ENCODE measurements at places on chromosomes 16 and 17. TPM values are rescaled to one million over a fixed set of nuclear protein-coding genes. Genes with fewer than 3 reads are reported as not detected.

DNA sequence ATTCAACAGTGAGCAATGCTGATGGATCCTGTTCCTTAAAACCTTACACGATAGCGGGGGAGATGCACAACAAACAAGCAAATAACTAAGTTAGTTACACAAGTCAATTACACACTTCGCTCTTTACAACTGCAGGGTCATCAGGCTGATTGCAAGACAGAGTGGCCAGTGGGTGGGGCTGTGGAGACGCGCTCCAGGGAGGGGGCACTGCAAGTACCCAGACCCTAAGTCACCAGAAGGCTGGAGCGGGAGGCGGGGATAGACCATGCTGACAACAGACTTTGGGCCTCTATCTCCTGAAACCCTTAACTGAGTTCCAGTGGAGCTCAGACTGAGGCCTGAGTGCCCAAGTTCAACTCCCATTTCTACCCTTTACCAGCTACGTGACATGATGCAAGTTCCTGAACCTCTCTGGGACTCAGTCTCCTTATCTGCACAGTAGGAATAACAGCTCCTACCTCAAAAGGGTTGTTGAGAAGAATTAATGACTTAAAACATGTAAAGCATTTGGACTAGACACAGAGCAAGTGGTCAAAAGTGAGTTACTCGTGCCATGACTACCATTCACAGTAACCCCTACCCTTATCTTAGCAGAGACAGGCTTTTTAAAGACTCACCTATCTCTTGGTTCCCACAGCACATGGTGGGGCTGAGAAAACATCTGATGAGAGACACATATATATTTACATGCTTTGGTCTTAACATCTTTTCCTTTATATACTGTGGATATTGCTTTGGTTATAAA is 10.4 kb downstream of the CPPED1 start:
- DNase-seq, result no peak

- no peak for DNase-seq
Observed at GRCh38 chr16:27462200-27462845, 60.3 kb downstream of the IL21R start.

DNA sequence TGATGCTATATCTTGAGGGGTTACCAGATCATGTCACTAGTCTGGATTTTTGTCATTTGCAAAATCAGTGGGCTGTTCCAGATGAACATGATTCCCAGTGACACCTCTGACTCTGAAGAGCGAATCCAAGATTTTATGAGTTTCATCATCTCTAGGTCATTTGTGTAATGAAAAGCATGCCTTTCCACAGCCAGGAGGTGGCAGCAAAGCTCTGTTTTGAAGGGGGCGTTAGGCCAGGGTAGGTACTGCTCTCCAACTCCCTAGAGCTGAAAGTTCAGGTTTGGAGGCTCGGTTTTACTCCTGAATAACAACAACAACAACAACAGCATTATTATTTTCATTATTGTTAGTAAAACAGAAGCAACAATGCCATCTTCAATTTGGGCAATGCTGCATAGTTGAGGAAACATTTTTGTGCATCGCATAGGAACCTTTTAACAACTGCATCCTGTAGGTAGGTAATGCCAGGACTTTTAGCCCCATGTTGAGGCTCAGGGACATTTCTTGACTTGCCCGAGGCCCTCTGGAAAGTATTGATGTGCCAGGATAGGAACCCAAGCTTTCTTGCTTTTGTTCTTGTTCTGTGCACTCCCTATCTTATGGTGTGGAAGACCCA is 77.0 kb downstream of the MYH13 start:
- DNase-seq, result no peak

GRCh38 chr17:78247304-78247703 is 15.9 kb downstream of the TMEM235 start:
- DNase-seq, result no peak

DNA sequence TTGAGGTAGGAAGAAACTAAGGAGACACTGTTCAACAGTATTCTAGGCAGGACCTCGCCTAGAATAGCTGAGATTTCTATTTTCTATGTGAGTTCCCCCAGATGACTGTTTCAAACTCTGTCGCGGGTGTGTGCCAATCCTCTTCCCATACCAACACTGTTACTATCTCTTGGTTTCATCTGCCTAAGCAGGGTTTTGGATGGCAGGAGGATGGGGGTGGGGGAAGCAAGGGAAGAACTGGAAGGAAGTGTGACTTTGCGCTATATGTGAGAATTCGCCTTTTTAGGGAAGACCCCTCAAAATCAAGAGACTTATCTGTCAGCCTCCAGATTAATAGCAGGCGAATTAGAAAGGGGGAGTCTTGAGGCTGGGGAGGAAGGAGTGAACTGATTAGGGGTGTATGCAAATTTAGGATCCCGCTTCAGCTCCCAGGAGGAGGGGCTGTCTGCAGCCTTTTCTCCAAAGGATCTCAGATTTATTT is 521 bp upstream of the G6PC3 start:
- DNase-seq, result no peak

DNA sequence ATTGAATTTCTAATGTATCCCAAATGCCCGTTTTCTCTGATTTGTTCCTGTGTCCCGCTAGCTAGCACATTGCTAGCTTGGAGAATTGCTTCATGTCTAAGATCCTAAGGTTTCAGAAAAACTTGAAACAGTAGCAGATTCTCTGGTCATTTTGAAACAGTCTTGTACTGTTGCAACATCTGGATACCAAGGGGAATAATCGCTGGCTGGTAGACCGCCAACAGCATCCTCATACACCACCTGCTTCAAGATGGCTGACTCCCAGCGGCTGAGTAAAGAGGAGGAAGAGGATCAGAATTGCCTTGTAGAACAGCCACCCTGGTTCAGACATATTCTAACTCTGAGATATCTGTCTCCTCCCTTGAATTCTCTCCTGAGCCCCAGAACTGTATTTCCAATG is 226.7 kb upstream of the ELAC2 start:
- no peak for DNase-seq

DNA sequence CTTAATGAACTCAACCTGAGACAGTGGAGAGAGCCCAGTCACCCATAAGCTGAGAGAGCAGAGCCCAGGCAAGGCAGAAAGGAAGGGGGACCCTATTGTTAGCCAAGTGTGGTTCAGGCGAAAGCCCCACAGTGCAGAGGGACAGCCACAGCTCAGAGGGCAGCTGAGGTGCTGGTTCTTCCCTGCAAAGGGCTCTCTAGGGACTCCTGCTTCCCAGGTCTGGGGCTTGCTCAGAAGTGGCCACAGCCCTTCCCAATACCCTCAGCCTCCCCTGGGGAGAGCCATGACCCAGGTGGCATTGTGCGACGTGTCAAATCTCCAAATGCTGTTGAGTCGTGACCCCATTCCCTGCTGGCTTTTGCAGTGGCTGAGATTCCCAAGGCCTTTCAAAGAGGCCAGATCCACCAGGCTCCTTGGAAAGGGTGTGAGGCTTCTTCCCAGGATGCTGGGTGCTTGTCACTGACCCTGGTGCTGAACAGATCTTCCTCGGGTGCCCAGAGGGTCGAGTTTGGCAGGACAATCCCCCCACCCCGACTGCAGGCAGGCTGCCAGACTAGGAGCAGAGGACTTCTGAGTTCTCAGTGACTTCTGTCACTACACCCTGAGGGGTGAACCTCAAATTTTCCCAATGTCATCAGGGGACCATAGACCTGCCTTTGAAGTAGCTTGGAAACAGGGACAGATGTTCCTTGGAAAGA is 2.5 kb upstream of the CCL17 start:
- DNase-seq, result no peak

DNA sequence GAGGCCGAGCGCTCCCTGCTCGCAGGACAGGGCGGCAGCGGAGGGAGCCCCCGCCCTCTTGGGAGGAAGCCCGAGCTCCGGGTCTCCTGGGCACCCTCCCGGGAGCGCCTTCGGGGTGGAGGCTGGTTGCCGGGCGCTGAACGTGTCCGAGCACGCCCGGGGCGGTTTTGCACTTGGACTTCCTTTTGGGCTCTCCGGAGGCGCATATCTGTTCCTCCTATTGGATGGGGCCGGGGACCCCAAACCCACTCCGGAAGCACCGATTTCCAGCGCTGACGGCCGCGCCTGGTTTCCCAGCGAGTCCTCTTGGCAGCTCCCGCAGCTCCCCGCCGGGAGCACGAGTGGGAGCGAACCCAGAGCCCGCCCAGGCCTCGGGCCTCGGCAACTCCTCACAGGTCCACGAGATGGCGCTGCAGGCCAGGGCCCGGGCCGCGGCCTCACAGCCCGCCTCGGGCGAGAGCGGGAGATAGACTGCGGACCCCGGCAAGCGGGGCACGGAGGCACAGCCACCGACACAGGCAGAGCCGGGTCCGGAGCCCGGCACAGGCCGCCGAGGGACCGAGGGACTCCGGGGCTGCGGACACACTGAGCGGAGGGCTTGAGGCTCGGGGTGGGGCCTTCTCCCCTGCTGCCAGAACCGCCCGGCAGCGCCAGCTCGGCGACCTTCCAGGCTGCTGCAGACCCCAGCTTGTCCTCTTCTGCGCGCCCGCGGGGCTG is 12.7 kb downstream of the TBX2 start:
- DNase-seq, result no peak

DNA sequence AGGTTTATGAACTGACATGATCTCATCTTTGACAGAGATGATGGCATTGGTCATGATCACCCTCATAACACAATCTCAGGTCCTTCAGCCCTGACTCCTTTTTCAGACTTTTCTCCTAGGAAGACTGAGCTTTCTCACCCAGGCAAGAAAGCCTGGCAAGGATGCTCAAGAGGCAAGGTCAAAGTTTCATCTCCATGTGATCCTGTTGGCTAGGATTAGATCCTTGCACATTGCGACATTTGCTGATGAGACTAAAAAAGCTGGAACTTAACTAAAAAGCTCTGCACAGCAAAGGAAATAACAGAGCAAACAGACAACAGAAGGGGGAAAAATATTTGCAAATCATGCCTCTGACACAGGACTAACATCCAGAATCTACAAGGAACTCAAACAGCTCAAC is 444.1 kb upstream of the PSMD7 start:
- no peak for DNase-seq

GRCh38 chr17:45201457-45201856 is 20.2 kb upstream of the FMNL1 start:
- no peak for DNase-seq

GRCh38 chr17:14361470-14361869 is 60.6 kb downstream of the HS3ST3B1 start:
- DNase-seq, result no peak

DNA sequence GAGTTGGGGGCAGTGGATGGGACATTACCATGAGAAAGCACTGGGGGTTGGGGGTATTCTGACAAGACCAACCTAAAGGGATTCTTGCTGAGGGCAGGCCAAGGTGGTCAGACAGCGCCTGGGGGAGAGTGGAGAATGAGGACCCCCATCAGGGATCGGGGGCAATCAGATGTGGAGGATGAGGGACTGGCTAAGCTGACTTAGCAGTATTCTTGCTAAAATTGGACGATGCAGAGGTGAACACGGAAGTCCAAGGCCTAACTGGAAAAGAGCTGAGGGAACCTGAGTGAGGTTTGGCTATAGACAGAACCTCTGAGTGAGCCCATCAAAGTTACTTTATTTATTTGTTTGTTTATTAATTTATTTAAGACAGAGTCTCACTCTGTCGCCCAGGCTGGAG is 9.2 kb downstream of the QPRT start:
- DNase-seq, result no peak

DNA sequence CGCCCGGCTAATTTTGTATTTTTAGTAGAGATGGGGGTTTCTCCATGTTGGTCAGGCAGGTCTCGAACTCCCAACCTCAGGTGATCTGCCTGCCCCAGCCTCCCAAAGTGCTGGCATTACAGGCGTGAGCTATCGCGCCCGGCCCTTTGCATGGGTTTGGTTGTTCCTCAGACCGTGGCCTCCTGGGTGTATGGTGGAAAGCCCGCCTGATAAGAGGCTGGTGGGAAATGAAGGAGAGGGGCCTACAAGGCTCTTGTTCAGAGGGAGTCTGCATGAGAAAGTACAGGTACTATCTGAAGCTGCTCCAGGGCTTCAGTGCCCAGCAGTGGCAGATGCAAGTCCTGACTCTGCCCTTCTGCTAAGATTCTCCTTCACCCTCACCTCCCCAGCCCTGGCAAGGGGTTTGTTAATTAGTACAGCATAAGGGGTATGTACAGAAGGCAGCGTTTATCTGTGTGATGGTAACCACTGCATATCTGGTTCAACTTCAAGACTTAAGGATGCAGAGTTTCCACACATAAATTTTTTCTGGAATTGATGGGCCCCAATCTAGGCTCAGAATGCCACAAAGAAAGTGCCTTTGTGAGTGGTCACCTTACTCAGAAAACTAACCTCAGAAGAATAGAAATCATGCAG is 24.2 kb downstream of the GRB7 start:
- no peak for DNase-seq

DNA sequence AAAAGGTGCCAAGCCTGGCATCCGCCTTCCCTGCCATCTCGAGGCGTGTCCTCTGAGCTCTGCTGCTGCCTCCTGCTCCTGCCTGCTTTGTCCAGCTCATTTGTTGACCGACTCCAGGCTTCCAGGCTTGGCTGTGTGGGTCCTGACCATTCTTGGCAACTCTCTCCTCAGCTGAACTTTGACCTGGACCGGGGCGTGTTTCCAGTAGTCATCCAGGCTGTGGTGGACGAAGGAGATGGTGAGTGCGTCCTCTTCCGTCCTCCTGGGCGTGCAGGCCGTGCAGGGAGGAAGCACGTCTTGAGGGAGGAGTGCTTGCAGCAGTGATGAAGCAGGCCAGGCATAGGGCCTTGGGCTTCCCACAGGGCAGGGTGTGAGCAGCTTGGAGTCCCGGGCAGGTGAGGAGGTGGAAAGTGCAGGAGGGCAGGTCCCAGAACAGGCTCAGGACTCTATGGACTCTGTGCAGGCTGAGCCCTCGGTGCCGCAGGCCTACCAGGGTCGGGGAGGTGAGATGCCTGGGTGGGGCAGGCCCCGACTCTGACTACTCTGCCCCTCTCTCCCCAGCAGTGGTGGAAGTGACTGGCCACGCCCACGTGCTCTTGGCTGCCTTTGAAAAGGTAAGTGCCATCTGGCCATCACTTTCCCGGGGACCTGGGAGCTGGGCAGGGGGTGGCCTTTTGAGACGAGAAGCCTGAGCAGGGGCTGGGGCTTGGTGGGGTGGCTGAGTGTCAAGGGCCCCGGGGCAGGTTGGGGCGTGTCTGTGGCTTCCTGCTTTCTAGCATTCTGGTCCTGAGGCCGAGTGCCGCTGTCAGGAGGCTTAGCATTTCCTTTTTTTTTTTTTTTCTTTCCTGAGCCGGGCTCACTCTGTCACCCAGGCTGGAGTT is 28.6 kb upstream of the NUDT16L1 start:
- DNase-seq, result no peak

GRCh38 chr17:39753514-39754160 is 15.9 kb downstream of the GRB7 start:
- DNase-seq, result no peak

DNA sequence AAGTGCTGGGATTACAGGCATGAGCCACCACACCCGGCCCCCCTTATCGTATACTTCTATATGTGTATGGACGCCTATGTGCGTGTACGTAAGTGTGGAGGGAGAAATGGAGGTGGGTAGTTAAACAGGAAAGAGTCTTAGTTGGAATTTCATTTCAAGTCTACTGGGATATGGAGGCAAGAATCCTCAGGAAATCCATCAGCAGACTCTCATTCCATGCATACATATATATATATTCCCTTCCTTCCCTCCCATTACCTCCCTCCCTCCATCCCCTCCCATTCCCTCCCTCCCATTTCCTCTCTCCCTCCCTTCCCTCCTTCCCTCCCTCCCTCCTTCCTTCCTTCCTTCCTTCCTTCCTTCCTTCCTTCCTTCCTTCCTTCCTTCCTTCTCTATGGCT is 391.7 kb upstream of the RBFOX1 start:
- no peak for DNase-seq

Gene CACNG1
- polyA plus RNA-seq, result not detected

Gene METTL2A
- 14.6 TPM for polyA plus RNA-seq

Gene WSCD1
- polyA plus RNA-seq, result 1.0 TPM

Gene KRTAP17-1
- polyA plus RNA-seq, result not detected

Gene PRAC2
- polyA plus RNA-seq, result 0.98 TPM

Gene DYNLL2
- polyA plus RNA-seq, result 13.1 TPM

Gene BIRC5
- 24.8 TPM for polyA plus RNA-seq

Gene C16orf96
- polyA plus RNA-seq, result not detected

Data from BJ (cell line).